Dorsolateral prefrontal cortex (tissue), 122 donors: ENCODE measurements at places on chromosomes 7 and 10. TPM values are rescaled to one million over a fixed set of nuclear protein-coding genes. Genes with fewer than 3 reads are reported as not detected.

The TMEM26 gene
- 1.3 TPM for total RNA-seq

The HOXA10 gene
- not detected for total RNA-seq

The CRHR2 gene
- 3.4 TPM for total RNA-seq

The ADAM8 gene
- 8.4 TPM for total RNA-seq

The PRSS2 gene
- not detected for total RNA-seq

The PLA2G12B gene
- total RNA-seq, result 0.55 TPM

The HOXA1 gene
- not detected for total RNA-seq

The NPY4R2 gene
- 0.37 TPM for total RNA-seq

The MET gene
- 8.4 TPM for total RNA-seq

The NRCAM gene
- 464 TPM for total RNA-seq

The FAM237B gene
- not detected for total RNA-seq

The TEX47 gene
- not detected for total RNA-seq

The MBL2 gene
- total RNA-seq, result not detected

The C10orf105 gene
- total RNA-seq, result 3.1 TPM

The LIPK gene
- not detected for total RNA-seq

The WNT16 gene
- 2.0 TPM for total RNA-seq

The CCDC3 gene
- total RNA-seq, result 41.1 TPM

The VOPP1 gene
- total RNA-seq, result 64.1 TPM

The TPST1 gene
- 30.4 TPM for total RNA-seq

The ADAM22 gene
- 90.2 TPM for total RNA-seq

The KIN gene
- total RNA-seq, result 12.0 TPM

The ARHGAP12 gene
- 42.0 TPM for total RNA-seq
